ENCODE measurements at places on chromosomes 5 and 9.

DNA sequence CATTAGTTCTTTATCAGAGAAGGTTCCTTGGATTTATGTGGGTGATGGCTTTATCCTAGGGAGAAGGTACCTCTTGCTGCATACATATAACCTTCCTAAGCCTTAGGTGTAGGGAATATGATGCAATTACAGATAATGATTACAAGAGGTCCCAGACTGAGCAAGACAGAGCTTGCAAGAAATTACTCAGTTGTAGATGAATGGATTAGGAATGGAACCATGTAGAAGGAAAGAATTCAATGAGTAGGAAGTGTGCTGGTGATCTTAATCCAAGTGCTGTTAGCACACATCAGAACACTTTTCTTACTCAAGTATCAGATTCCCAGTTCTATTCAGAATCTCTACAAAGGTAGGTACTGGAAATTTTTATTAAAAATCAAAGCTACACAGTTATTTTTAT lies 2.5 kb downstream of the OR13F1 start:
- no peak for DNase-seq

DNA sequence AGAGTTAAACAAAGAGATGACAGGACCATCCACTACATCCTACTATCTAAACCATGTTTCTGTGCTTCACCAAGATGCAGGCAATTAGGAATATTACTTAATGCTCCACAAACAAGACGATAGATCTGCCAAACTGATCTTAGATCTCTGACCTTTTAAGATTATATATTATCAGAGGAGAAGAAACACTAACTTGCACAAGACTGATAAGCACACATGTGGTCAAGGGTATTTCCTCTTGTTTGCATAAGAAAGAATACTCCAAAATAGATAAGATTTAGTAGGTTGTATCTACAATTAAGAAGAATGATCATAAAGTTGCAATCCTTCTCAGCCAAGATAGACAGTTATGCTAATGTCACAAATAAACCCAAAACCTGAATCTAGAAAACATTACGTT lies 601.0 kb upstream of the ACO1 start:
- no peak for DNase-seq

GRCh38 chr5:40464511-40464910 lies 215.2 kb upstream of the PTGER4 start:
- DNase-seq: no peak

- DNase-seq: no peak
These were observed 15.4 kb upstream of the ATP6V1G1 start for GRCh38 chr9:114572199-114572598.

DNA sequence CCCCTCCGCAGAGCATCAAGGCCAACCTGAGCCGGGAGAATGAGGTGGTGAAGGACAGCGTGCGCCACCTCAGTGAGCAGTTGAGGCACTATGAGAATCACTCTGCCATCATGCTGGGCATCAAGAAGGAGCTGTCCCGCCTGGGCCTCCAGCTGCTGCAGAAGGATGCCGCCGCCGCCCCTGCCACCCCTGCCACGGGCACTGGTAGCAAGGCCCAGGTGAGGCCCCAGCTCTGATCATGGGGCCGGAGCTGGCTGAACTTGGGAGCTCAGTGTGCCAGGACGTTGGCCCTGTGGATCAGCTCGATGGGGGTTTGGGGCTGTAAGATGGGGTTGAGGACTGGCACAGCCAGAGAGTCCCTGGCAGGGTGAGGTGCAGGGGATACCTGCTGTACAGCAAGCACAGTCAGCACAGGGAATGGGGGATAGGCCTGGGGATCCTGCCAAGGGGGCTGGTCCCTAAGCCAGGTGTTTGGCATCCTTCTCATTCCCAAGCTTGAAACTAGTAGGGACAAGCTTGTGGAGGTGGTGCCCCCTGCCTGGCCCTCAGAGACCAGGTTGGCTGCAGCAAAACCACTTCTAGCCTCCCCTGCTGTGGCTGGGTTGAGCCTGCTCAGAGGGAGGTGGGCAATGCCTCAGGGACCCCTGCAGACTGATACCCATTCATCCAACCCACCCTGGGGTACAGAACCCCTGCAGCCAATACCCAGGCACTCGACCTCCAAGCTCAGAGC lies 22.5 kb downstream of the OLFML2A start:
- DNase-seq: no peak

DNA sequence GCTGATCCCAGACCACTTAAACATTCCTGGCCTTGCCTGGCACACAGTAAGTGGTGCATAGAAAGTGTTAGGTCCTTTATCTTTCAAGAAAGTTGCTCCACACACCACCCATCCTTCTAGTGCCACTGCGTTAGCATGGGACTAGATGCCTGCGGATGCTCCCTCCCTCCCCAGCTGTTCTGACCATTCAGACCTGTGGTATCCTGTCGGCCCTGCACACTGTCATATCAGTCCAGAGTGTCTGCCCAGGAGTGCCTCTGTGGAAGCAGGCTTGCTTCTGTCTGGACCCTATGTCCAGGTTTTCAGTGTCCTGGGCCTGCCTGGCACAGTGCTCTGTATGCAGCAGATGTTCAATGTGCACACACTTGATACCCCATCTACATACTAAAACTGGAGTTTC lies 38.3 kb upstream of the SMU1 start:
- no peak for DNase-seq
